ENCODE measurements at places on chromosomes 11 and 22.
A peak's percentile ranks its signal among the peaks of the same experiment; 100 is the strongest.

DNA sequence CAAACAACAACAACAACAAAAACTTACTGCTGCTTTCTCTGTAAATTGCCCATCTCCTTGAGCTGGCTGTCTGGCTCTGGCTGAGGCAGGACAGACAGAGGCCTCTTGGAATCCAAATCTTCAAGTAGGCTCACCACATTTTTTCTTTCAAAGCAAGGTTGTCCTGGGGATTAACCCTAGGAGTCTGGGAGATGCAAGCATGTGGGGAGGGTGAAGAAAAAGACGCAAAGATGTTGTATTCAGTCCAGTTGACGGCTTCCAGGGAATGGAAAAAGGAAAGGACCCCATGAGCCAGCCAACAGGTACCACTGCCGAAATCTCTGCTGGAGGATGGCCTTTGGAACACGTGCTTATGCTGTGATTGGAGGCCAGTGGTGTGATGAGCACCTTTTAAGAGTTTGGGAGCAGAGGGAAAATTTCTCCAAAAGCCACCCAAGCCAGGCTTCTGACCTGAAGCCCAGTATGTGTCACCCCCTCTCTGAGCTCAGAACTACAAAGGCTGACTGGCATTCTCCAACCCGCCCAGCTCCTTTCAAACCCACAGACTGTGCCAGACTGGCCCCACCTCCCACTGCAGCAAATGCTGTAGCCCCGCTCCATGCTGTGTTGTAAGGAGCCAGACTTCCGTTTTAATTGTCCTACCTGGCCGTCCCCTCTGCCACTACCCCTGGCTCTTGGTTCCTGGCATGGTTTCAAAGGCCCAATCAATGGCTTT, 10.8 kb downstream of the BLID start:
- DNase-seq, result no peak

GRCh38 chr11:30798547-30799236, 212.5 kb upstream of the MPPED2 start:
- no peak for DNase-seq

- no peak for DNase-seq
Measured at GRCh38 chr22:49506010-49506400, 321.7 kb downstream of the BRD1 start.

- DNase-seq, result no peak
Measured at GRCh38 chr11:77155556-77156130, 27.6 kb downstream of the MYO7A start.

GRCh38 chr22:42078469-42079318, 806 bp upstream of the SMDT1 start:
- DNase-seq, result no peak

DNA sequence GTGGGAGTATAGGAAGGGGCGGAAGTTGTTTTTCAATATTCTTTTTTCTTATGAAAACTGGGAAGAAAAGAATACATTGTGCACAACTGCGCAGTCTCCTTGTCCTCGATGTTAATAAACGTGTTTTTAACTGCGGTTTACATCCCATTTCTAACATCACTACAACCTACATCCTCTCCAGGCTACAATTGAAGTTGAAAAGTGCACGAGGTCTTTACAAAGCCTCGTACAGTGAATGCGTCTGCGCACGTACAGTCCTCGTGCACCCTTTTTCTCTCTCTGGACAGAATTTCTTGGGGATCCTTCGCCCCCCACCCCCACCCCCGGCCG, 102.4 kb downstream of the WT1 start:
- no peak for DNase-seq

DNA sequence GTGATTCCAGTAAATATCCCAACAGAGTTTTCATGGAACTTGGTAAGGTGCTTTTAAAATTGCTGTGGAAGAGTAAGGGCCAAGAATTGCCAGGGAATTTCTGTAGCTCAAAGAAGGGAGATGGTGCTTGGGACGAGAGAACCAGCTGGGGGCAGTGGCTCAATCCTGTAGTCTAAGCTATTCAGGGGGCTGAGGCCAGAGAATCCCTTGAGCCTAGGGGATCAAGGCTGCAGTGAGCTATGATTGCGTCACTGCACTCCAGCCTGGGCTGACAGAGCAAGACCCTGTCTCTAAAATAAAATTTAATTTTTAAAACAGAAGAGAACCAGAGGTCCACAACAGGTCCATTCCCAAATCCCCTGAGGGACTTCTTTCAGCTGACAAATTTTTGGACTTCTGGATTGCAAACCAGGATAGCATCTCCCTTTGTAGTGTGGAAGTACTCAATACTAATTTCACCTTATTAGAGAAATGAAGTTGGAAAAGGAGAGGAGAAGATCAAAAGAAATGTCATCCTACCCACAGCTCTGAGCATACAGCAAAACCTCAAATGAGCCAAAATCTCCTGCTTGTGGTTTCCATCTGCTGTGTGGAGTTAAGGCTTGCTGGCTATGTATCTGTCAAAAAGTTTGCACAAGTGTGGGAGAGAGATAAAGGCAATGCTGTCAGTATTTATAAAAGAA, 59.2 kb upstream of the CLPB start:
- DNase-seq, result no peak

- no peak for DNase-seq
Measured at GRCh38 chr11:9862981-9863380, 199.1 kb downstream of the SWAP70 start.

- DNase-seq, result no peak
Measured at GRCh38 chr22:46582281-46582933, 37.8 kb upstream of the GRAMD4 start.

- peak; percentile 11 for DNase-seq
Measured at GRCh38 chr22:43152357-43153071, 1.2 kb downstream of the TSPO start.

- DNase-seq, result no peak
Measured at GRCh38 chr11:23403210-23404185, 543.2 kb upstream of the CCDC179 start.

All from GOT3 (cell line).